ENCODE measurements at places on chromosomes 5 and 9.

GRCh38 chr9:14068690-14069089 is 245.3 kb downstream of the NFIB start:
- no peak for DNase-seq

- no peak for DNase-seq
Observed at GRCh38 chr5:158435161-158435616, 576.2 kb upstream of the CLINT1 start.

- DNase-seq, result no peak
Observed at GRCh38 chr9:130824643-130825350, 10.3 kb upstream of the ABL1 start.

GRCh38 chr9:4831119-4831518 is 38.4 kb downstream of the RCL1 start:
- no peak for DNase-seq

GRCh38 chr5:112861638-112861985 is 525 bp downstream of the SRP19 start:
- no peak for DNase-seq

DNA sequence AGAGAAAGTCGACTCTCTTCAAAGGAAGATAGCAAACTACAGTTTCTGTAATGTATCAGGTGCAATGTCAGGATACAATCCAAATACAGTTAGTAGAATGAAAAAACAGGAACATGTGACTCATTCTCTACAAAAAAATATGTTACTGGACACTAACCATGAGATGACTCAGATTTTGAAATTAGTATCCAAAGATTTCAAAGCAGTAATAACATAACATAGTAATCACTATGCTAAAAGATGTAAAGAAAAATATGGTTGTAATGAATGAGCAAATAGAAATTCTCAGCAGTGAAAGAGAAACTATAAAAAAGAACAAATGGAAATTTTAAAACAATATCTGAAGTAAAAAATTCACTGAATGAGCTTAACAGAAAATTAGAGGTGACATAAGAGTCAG is 42.3 kb downstream of the SHOC1 start:
- DNase-seq, result no peak

DNA sequence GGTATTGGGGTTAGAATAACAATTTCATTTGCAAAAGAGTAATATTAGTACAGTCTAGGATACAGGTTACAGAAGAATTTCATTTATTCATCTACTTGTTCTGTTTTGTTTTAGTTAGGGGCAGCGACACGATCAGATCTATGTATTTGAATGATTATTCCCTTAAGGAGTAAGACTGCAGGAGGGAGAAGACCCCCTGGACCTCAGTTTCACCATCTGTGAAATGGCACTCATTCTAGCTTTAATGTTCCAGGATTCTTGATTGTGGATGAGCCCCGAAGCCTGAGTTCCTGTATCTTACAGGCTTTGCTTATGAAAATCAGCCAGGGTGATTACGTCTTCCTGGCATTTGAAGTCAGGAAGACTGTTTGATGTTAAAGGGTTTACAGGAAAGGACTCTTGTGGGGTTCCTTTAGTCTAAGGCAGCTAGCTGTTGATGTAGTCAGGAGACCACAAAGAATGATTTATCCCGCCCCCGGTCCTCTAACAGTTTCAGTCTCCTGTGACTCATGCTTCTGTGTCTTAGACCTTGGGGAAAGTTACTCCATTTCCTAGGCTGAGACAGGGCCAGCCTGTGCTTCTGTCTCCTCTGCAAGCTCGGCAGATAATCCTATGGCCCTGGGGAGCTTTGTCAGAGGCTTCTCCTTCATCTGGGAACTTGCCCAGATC is 11.5 kb downstream of the SMIM3 start:
- no peak for DNase-seq

GRCh38 chr9:126453156-126453963 is 126.7 kb downstream of the MVB12B start:
- no peak for DNase-seq

- DNase-seq, result no peak
Observed at GRCh38 chr9:132239999-132240840, 78.4 kb downstream of the NTNG2 start.

DNA sequence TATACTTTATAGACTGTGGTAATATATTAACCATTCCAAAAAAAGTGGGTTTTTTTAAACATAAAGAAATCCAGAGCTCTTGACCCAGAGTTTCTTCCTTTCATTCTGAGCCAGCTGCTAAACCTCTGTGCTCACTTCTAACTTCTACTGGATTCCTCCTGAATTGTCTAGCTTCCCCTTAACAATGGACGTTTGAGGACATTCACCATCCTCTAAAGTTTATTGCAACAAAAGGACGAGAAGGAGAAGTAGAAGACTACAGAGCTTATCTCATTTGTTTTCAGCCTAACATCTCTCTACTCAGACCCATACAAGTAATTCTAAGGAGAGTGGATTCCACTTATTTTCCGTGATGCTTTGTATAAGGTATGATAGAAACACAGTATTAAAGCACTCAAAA is 284.2 kb downstream of the MAST4 start:
- DNase-seq, result no peak

DNA sequence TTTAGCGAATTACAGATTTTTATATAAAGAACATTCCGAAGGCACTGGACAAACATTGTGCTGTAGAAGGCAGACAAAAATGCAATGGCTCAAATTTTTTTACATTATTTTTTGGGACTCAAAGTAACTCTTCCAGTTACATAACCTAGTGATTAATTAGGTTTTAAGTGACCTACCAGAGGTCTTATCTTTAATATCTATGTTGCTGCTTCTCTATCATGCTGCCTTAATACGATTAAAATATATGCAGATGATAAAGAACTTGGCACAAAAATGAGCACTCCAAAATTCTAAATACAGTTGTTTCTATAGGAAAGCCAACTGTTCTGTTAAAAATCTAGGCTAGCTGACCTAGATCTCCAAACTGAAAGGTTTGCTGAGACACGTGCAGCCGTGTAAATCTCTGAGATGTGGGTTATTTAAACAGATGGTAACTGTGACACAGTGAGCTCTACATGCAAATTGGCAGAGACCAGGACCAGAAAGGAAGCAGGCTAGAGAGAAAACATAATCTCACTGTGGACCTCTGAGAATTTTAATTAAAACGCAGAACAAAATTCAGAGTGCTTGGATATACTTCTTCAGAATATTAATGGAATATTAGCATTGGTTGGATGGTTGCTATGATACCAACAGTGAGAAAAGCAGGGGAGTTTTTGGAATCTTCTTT is 56.2 kb downstream of the CAMK4 start:
- DNase-seq, result no peak

- no peak for DNase-seq
Observed at GRCh38 chr5:65013166-65013565, 244.4 kb downstream of the CWC27 start.

DNA sequence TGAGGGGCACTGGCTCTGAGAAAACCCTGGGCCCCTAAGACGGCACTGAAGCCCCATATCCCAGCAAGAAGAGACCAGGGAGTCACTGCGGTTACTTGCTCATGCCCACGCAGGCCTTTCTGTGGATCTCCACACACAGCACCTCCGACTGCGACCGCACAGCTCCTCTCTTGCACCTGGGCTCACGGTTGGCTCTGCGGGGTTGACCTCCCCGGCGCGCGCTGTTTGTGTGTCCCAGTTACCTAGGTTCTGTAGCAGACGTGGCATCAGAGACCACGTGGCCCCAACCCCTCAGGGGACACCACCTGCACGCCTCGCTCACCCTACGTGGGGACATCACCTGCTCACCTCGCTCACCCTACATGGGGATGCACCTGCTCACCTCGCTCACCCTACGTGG is 12.7 kb downstream of the LPCAT1 start:
- DNase-seq, result no peak

GRCh38 chr5:13830536-13830935 is 114.0 kb downstream of the DNAH5 start:
- DNase-seq, result no peak

GRCh38 chr5:18466731-18467130 is 832.5 kb downstream of the TAF11L14 start:
- DNase-seq, result no peak

DNA sequence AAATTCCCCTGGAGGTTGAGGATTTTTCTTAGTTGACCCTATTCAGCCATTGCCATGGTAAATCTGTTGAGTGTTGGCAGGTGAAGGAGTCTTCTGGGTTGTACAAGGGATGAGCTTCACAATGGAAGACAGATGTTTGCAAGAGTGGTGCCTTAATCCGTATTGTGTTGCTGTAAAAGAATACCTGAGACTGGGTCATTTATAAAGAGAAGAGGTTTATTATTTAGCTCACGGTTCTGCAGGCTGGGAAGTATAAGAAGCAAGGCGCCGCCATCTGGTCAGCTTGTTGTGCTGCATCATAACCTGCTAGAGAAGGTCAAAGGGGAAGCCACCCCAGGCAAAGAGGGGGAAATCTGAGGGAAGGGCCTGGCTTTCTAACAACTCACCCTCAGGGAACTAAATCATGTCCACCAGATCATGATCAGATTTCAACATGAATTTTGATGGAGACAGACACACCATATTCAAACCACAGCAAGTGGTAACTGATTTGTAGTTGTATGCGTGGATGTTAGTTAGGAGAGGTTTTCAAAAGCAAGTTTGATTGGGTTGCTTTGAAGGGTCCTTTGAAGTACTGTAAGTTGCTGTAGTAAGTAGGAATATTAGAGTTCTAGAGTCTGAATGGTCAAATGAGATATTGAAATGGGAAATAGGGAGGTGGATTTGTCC is 2.5 kb downstream of the TNPO1 start:
- DNase-seq, result peak; percentile 21

- DNase-seq, result no peak
Observed at GRCh38 chr9:115482747-115483146, 364.8 kb upstream of the TNC start.

GRCh38 chr9:38088006-38088925 is 19.2 kb upstream of the SHB start:
- DNase-seq, result peak; percentile 46

- no peak for DNase-seq
Observed at GRCh38 chr9:22257026-22257816, 189.4 kb upstream of the DMRTA1 start.

DNA sequence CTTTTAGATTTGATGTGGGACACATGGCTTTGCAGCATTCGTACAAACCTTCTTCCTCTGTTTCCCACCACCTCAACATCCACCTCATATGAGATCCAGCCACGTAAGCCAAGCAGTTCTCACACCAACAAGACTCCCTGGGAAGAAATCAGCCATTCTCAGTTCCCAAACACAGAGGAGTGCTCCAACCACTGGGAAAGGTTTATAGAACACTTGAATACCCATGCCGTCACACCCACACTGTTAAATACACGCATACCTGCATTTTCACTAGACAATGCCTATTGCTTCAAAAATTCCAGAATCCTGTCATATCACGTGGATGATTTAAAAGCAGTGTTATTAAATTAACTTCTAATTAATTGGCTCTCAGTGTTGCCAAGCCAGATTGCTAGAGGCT is 347.3 kb downstream of the ENC1 start:
- no peak for DNase-seq

GRCh38 chr9:17191082-17191481 is 56.2 kb downstream of the CNTLN start:
- DNase-seq, result no peak

DNA sequence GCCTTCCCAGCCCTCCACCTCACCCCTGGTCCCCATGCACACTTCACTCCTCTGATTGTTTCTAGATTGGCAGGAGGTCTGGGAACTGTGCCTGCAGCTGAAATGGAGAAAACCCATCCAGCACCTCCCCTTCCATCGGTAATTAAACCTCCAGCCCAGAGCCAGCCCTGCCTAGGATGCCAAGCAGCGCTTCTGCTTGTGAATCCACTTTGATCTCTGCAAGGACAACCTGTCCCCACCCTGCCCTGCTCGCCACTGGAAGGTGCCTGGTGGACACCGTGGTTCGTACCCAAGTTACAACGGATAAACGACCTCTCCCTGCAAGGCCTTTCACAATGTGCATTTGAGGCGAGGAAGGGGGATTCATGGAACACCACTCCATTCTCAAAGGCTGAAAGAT is 50.6 kb downstream of the IRX2 start:
- DNase-seq, result no peak

DNA sequence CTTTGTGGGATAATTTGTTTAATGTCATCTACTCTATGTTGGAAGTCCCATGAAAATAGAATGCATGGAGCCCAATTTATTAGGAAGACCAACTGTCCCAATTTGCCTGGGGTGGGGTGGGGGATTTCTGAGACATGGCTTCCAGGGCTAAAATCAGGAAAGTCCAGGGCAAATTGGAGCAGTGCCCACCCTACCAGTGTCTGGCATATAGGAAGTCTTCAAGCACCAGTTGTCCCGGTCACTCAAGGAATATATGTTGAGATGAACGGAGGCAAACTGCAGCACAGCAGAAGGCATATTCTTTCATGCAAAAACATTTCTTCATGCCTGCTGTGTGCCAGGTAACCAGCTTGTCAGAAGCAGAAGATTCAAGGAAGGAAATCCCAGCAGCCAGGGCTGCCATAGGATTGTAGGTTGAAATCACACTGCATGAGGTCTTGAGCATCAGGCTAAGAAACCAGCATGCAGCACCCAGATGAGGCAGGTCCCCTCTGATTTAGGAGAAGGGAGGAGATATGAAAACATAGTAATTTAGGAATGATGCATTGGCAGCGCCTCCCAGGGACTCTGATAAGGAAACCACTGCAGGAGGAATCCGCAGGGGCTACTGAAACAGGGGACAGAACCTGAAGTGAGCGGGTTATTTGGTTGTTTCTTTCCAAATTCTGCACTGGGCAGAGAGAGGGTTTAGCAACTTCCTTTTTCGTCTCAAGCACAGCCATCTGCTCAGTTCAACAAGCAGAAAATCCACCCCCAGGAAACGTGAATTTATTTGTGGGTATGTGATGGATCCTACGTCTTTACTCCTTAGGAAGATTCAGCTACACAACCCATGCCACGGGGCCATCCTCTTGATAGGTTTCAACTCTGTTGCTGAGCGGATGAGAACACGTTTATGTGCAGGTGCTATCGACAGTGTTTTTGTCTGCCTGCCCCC is 112.6 kb upstream of the CPEB4 start:
- no peak for DNase-seq

GRCh38 chr5:132435886-132436285 is 54.7 kb downstream of the IRF1 start:
- no peak for DNase-seq

DNA sequence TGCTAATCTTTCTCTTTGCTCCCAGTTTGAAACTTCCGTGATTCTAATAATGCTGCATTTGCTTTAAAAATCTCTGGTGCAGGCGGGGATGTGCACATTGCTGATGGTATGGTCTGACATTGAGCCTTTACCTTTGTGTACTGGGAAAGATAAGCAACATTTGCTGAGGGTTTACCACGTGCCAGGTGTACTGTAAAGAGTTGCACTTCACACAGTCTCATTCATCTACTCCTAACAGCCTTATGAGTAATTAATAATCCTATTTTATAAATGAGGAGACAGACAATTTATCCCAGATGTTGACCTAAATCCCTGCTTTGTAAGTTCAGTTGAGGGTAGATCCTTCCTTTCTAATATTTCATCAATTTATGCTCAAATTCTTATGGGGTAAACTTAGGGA is 726 bp upstream of the ADGRV1 start:
- no peak for DNase-seq

DNA sequence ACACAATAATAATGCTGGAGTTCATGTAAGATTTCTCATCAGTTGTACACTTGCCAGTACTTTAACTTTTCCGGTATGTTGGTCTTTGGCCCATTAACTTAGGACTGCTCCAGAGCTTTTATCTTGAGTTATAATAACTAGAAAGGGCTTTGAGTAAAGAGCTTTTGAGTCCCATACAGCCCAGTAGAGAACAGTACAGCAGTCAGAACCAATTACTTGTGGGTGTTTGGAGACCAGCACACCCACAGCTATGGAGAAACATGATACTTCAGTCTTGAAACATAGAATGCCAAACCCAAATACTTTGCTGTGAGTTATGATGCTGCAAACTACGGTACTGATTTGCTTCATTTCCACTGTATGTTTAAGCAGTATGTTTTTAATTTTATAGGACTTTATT is 374.3 kb downstream of the CCDC171 start:
- DNase-seq, result no peak

All from stimulated activated CD4-positive, alpha-beta T cell treated with anti-CD3 and anti-CD28 coated beads, TNF-alpha, amount 100 ng/mL, for 4 hours (primary cell).